Gastrocnemius medialis (tissue), 4 donors: ENCODE measurements at places on chromosomes 4 and X. TPM values are rescaled to one million over a fixed set of nuclear protein-coding genes. Genes with fewer than 3 reads are reported as not detected.

The SYN1 gene
- not detected for total RNA-seq

The TMPRSS11F gene
- total RNA-seq = not detected

DNA sequence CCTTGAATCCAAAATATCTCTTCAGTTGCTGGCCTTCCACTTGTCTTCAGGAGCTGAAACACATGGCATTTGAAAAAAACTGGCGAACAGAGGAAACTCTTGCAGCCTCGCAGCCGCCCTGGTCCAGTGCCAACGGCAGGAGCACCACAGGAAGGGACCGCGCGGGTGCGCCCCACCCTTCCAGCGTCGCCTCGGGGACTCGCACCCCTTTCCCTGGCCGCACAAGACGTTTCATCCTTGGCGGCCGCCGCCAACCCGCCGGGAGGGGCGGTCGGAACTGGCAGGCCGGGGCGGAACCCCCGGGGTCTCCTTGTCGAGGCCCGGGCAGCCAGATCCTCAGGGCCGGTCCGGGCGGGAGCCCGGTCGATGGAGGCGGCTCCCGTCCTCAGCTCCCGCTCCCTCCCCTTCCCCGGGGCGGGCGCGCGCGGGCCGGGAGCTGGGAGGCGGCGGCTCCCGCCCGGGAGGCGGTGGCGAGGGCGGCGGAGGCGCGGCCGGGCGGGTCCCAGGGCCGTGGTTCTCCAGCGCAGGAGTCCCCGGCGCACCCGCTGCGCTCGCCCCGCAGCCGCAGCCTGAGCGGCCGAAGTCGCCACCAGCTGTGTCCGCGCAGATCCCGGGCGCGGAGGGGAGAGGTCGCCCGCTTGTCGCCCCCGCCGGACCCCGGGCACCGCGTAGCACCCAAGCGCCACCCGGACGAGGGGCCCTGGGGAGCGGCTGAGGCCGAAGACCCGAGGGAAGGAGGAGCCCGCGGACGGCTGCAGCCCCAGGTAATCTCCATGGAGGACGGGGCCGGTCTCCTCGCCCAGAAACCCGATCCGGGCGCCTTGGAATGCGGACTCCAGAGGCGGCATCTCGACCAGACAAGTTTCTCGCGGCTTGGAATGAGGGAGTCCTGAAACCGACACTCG, 886 bp upstream of the NDST3 start:
- peak overlapping the region; percentile 38 for H3K4me3 ChIP-seq
- DNase-seq = no peak
- H3K27ac ChIP-seq = no peak overlapping the region
- H3K4me1 ChIP-seq = no peaks in the 10 kb centered on the region

- no peak for DNase-seq
- no peaks in the 10 kb centered on the region for H3K27me3 ChIP-seq
- H3K27ac ChIP-seq = no peak overlapping the region
- H3K36me3 ChIP-seq = no peaks in the 10 kb centered on the region
- no peak overlapping the region for H3K4me3 ChIP-seq
Observed at GRCh38 chrX:46755671-46756070, 3.2 kb downstream of the SLC9A7 start.

DNA sequence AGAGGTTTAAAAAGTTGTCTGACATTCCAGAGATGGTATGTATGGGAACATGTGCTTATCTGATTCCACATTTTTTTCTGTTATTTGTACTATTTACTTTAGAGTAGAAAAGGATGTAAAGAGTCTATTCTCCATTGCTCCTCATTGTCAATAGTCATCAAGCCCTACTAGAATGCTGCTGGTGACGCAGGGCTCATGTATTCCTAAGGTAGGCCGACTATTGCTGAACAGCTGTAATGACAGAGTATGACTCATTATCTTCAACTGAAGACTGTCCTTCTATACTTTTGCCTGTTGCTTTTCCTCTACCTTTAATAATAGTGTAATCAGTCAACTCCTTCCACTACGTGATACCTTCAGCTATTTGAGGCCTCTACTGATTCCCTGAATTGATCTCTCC, 509.1 kb upstream of the NR3C2 start:
- no peaks in the 10 kb centered on the region for H3K27me3 ChIP-seq
- no peak overlapping the region for H3K4me3 ChIP-seq
- no peaks in the 10 kb centered on the region for H3K4me1 ChIP-seq
- no peak for DNase-seq
- no peaks in the 10 kb centered on the region for H3K36me3 ChIP-seq

DNA sequence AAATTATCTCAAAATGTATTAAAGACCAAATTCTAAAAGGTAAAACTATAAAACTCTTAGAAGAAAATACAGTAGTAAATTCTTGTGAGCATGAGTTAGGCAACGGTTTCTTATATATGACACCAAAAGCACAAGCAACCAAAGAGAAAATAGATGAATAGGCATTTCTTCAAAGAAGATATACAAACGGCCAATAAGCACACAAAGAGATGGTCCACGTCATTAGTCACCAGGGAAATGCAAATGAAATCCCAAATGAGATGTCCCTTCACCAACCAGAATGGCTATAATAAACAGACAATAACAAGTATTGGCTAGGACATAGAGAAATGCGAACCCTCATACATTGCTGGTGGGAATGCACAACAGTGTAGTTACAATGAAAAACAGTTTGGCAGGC, 44.6 kb downstream of the RAB33A start:
- no peak overlapping the region for H3K4me3 ChIP-seq
- H3K27ac ChIP-seq = no peak overlapping the region
- DNase-seq = no peak
- peaks cover 12% of the 10 kb centered on the region for H3K36me3 ChIP-seq

GRCh38 chr4:37903901-37904300, 13.0 kb downstream of the TBC1D1 start:
- H3K4me3 ChIP-seq = no peak overlapping the region
- no peak overlapping the region for H3K27ac ChIP-seq
- no peaks in the 10 kb centered on the region for H3K36me3 ChIP-seq
- peaks cover 32% of the 10 kb centered on the region for H3K4me1 ChIP-seq
- DNase-seq = no peak

- no peak overlapping the region for H3K27ac ChIP-seq
- H3K27me3 ChIP-seq = no peaks in the 10 kb centered on the region
- DNase-seq = no peak
- no peak overlapping the region for H3K4me3 ChIP-seq
Observed at GRCh38 chr4:62953752-62954151, 1455.5 kb downstream of the TECRL start.

DNA sequence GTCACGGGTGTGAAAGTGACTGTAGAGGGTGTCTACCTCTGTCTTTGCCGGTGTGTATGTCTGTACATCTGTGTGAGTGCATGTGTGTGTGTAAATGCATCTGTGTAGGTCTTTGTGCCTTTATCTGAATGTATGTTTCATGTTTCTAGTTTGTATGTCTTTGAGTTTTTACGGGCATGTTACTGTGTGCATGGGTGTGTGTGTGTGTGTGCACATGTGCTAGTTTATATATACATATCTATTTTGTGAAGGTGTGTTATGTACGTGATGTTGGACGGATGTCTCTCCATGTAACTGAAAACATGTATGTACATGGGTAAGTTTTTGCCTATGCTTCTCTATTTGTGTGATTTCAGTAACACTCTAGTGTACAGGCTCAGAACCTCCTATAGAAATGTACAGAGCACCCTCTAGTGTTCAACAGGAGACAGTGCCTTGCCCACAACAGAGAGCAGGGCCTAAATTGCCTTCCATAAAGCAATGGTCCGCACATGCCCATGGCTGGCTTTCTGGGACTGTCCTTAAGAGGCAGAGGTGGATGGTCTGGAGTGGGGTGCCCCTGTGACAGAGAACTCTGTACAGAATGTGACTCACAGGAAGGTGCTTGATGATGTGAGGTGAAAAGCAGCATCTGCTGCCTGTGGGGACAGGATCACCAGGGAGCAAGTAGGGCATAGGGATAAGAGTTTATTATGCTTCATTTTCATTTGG, 343.5 kb downstream of the RAPGEF2 start:
- H3K4me1 ChIP-seq = no peaks in the 10 kb centered on the region
- H3K27me3 ChIP-seq = no peaks in the 10 kb centered on the region
- H3K36me3 ChIP-seq = no peaks in the 10 kb centered on the region
- H3K27ac ChIP-seq = no peak overlapping the region

The NOP14 gene
- 16.6 TPM for total RNA-seq

GRCh38 chrX:40694802-40695201, 40.5 kb downstream of the MED14 start:
- peaks cover 19% of the 10 kb centered on the region for H3K36me3 ChIP-seq
- no peak for DNase-seq
- H3K4me1 ChIP-seq = peaks cover 5% of the 10 kb centered on the region
- H3K27ac ChIP-seq = no peak overlapping the region
- no peak overlapping the region for H3K4me3 ChIP-seq

DNA sequence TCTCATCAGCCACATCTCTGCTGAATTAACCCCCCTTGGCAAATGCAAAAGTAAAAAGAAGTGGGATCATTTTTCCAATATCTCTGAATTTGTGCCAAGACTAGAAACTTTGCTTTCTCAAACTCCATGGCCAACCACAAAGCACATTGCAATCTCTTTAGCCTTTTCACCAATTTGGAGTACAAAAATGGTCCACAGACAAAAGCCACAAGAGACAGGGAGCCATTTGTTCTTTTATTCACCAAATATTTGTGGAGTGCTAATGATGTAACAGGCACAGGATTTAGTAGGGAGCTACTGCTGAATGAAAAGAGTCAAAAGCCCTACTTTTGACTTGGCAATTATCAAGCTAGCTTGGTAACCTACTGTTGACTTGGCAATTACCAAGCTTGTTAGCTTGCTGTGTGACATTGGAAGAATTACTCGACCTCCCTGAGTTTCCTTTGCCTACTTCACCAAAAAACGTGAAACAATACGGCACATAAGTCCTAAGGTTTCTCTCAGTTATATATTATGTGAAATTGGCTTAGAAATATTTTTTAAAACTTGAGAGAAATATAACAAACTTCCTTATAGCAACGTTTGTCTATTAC, 97.1 kb upstream of the KLF3 start:
- no peaks in the 10 kb centered on the region for H3K4me1 ChIP-seq
- no peaks in the 10 kb centered on the region for H3K27me3 ChIP-seq
- no peak overlapping the region for H3K27ac ChIP-seq
- H3K4me3 ChIP-seq = no peak overlapping the region
- no peaks in the 10 kb centered on the region for H3K36me3 ChIP-seq

DNA sequence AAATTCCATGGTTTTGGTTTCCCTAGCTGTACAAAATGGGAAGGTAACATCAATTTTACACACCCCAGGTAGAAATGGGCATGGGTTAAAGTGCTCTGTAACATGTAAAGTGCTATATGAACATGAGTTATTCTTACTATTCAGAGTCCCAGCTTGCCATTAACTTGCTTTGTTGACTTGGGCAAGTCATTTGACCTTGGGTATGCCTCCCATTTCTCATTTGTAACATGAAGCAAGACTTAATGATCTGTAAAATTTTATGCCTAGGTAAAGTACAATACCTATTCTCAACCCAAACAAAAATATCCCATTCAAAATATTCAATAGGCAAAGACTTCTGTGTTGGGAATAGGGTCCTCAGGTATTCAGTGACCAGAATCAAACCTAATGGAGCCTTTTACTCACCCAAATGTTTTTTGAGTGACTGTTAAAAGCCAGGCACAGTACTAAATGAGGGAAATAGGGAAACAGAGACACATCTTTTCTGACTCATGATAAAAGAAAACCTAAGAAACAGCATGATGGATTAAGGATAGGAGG, 126.6 kb downstream of the SH3RF1 start:
- H3K4me3 ChIP-seq = no peak overlapping the region
- H3K27me3 ChIP-seq = no peaks in the 10 kb centered on the region
- no peaks in the 10 kb centered on the region for H3K36me3 ChIP-seq
- H3K27ac ChIP-seq = no peak overlapping the region

DNA sequence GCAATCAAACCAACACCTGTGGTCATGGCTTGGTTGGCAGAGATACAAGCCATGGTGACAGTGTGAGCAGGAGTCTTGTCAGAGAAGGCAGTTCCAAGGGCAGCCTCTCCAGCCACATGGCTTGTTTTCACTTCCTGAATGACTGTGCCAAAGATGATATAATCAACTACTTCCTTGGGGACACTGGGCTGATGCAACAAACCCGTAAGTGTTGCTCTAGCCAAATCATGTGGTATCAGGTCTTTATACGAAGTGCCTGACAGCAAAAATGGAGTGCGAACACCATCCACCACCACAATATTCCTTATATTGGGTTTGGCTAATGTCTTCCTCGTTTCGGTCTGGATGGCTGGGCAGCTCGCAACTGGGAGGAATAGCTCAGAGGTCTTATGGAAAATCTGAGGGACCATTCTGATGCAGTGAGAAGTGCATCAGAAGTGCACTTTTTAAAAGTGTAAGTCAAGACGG, 922.0 kb downstream of the NLGN4X start:
- no peaks in the 10 kb centered on the region for H3K27me3 ChIP-seq
- no peak overlapping the region for H3K4me3 ChIP-seq
- H3K4me1 ChIP-seq = no peaks in the 10 kb centered on the region
- no peak overlapping the region for H3K27ac ChIP-seq
- no peaks in the 10 kb centered on the region for H3K36me3 ChIP-seq

DNA sequence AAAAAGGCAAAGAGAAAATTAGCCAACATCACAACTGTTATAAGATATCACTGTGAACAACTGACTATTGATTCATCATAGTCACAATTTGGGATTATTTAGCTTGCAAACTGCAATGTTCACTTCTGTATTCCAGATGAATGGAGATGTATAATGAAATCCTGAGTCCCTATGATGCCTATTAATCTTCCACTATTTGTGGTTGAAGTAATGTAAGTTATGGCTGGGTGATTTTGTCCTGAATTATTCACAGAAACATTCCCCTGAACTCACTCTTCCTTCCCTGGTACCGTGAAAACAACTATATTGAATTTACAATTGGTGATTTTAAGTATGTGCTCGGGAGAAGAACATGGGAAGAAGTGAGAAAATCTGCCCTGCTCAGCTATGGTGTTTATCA, 50.8 kb upstream of the NPFFR2 start:
- no peaks in the 10 kb centered on the region for H3K4me1 ChIP-seq
- H3K4me3 ChIP-seq = no peak overlapping the region

GRCh38 chr4:73648478-73648877, 28.2 kb upstream of the RASSF6 start:
- H3K36me3 ChIP-seq = no peaks in the 10 kb centered on the region
- no peak overlapping the region for H3K4me3 ChIP-seq
- H3K27me3 ChIP-seq = no peaks in the 10 kb centered on the region
- DNase-seq = no peak

- H3K36me3 ChIP-seq = no peaks in the 10 kb centered on the region
- no peak overlapping the region for H3K27ac ChIP-seq
- no peak overlapping the region for H3K4me3 ChIP-seq
- peaks cover 4% of the 10 kb centered on the region for H3K4me1 ChIP-seq
Observed at GRCh38 chr4:74426101-74426500, 18.8 kb upstream of the AREG start.

The BEX2 gene
- 1.5 TPM for total RNA-seq

DNA sequence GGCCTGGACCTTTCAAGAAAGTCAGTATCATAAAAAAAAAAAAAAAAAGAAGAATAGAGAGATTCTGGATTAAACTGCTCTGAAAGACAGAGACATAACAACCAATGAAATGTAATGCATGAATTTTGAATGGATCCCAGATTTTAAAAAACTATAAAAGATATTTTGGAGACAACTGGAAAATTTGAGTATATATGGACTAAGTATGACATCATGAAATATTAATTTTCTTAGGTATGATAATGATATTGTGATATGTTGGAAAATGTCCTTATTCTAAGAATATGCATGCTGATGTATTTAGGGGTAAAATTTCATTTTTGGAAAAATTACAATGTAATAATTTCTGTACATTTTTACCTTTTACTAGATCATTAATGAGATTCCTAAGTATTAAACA, 52.6 kb downstream of the TBC1D19 start:
- no peak overlapping the region for H3K27ac ChIP-seq
- H3K4me1 ChIP-seq = no peaks in the 10 kb centered on the region
- H3K36me3 ChIP-seq = peaks cover 10% of the 10 kb centered on the region
- H3K4me3 ChIP-seq = no peak overlapping the region
- no peaks in the 10 kb centered on the region for H3K27me3 ChIP-seq

The BTK gene
- total RNA-seq = 1.00 TPM

GRCh38 chr4:7074426-7074825, 6.6 kb upstream of the GRPEL1 start:
- H3K27me3 ChIP-seq = no peaks in the 10 kb centered on the region
- no peak overlapping the region for H3K4me3 ChIP-seq
- peaks cover 19% of the 10 kb centered on the region for H3K4me1 ChIP-seq
- H3K36me3 ChIP-seq = no peaks in the 10 kb centered on the region
- H3K27ac ChIP-seq = peak overlapping the region; percentile 58
